ENCODE measurements at places on chromosomes 13 and 19.

- no peak for DNase-seq
Observed at GRCh38 chr13:48125794-48126228, 30.9 kb upstream of the MED4 start.

GRCh38 chr13:111043575-111043982 is 71.5 kb upstream of the ARHGEF7 start:
- DNase-seq = no peak

DNA sequence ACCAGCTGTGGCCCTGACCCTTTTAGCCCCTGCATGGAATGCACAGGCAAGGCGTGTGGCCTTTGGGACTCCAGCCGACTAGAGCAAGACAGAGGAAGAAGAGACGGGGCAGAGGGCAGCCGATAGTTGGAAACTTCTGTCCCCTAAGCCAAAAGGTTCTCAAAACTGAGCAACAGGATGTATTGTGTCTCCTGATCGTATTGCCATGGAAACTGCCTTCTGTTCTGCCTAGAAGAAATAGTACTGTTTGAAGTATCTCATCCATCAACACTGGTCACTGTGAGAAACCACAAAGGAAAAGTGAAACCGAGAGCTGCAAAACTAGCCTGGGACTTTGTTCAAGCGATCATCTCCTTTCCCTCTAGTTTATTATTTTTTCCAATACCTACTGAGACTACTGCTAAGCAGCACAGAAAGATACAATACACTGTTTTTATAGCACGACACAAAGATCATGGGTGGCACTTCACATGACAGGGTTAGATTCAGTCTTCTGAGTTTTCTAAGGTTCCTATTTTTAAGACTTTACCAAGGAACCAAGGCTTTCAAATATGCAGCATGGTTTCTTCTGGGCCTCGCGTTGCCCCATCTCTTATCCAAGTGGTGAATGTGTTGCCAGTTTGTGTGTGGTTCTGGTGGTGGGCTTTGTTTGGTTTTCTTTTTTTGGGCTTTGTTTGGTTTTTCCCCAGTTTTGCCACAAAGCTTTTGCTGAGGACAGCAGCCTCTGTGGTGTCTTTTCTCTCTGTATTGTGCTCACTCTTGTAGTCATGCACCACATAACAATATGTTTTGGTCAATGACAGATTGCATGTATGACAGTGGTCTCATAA is 49.3 kb upstream of the GPR183 start:
- DNase-seq = no peak

- no peak for DNase-seq
Observed at GRCh38 chr13:28820099-28821051, at the start of gene MTUS2. MTUS2 (plus strand) TSS chr13:28820339.

DNA sequence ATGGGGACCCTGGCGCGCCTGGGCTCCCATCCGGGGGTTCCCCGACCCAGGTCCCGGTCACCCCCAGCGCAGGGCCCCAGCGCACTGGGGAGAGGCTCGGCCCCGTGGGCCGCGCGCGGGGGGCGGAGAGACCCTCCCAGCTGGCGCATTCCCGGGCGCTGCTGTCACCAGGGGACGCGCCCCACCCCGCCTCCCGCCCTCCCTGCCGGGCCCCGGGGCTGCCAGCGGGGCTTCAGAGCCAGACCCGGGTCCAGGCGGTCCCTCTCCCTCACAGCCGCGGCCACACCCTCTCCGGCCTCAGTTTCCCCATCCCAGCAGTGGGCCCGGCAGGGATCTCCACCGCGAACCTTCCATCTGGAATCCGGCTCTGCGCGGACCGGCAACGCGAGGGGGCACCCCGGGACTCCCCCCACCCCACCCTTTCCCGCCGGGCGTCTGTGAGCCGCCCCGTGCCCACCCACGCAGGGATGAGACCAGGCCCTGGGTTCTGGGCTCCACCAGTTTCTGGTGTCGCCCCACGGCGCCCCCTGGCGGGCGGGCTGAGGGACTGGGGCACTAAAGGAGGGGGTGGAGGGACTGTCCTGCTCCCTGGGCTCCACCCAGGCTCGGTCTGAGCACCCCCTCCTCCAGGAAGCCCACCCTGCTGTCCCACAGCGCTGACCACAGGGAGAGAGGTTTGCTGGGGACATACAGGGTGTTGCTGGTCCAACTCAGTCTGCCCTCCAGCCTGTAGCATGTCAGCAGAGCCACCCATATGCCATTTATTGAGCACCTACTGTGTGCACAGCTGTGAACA is 878 bp upstream of the ADAMTSL5 start:
- DNase-seq = no peak

GRCh38 chr19:3785451-3785937 is 687 bp downstream of the MATK start:
- no peak for DNase-seq

GRCh38 chr19:1567116-1567847 is 843 bp downstream of the MEX3D start:
- DNase-seq = no peak

DNA sequence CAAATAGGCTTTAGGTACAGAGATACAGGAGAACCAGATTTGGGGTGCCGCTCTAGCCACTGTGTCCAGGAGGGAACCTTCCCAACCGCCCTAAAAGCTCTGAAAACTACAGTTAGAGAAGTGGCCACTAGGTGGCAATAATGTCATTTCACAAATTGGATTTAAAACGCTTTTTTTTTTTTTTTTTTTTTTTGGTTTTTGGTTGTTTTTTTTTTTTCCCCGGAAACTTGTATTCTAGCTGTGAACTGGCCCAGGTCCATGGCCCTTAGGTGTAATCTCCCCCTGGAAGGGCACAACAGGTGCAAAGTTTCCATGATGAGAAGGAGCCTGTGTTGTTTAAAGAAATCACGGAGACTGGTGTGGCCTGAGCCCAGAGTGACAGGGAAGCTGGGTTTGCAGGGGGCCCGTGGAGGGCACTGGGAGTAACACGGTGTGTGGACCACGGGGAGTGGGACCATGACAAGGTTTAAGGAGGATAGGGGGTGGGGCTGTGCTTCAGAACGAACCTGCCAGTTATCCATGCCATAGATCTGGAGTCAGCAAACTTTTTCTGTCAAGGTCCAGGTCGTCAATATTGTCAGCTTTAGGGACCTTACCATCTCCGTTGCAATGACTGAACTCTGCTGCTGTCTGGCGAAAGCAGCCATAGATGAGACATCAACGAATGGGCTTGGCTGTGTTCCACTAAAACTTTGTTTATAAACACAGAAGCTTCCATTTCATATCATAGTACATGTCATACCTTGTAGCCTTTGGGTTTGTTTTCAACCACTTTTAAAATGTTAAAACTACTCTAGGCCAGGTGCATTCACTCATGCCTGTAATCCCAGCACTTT is 10.1 kb downstream of the OR1I1 start:
- no peak for DNase-seq

DNA sequence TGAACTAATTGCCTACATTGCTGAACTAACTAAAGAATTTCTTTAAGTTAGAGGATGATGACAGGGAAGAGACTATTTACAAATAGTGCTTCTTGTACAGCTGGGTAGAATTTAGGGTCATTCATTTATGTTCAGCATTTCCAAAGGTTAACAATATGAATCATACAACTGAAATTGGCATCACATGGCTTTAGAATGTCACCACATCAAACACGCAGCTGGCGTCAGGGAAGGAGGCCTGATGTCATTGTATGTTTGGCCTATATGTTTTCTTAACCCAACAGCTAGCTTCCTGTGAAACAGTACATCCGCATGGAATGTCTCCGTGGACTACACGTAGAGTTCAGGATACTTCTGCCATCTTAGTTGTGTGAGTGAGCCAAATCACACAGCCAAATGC is 99.0 kb upstream of the TNFSF11 start:
- DNase-seq = no peak

GRCh38 chr13:81305928-81306327 is 965.0 kb upstream of the SPRY2 start:
- no peak for DNase-seq

Data from sciatic nerve (tissue), 2 donors.